ENCODE measurements at places on chromosomes 5 and 9.

GRCh38 chr5:102753889-102754766, 977 bp upstream of the PAM start:
- DNase-seq, result no peak

- no peak for DNase-seq
Measured at GRCh38 chr5:35838370-35839042, 18.2 kb upstream of the IL7R start.

DNA sequence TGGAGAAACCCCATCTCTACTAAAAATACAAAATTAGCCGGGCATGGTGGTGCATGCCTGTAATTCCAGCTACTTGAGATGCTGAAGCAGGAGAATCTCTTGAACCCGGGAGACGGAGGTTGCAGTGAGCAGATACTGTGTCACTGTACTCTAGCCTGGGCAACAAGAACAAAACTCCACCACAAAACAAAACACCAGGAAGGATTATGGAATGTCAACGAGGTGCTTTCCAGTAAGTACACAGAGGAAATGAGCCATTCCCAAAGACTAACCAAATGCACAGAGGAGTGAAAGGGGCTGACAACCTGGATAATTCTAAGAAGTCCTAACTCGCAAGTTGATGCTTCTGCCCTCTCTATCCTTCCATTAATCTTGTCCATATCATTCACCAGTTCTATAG, 126.1 kb upstream of the RETREG1 start:
- DNase-seq, result no peak

DNA sequence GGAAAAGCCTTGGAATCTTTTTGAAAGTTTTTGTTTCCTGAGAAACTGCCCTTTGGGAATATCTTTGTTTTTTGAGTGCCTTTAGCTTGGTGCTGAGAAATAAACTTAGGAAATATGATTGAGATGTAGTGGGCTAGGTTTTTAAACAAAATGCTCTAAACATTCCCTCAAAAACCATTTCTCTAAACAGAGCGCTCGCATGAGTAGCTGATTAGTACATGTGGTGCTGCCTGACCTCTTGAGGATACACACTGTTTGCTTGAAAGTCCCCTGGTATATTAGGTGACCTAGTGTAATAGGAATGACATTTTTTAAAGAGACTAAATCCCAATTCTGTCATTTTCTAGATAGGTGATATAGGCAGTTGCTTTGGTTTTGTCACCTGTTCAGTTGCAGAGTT, 132.3 kb downstream of the ADAMTSL1 start:
- DNase-seq, result no peak

- DNase-seq, result no peak
Measured at GRCh38 chr9:14530841-14531240, 162.4 kb downstream of the ZDHHC21 start.

DNA sequence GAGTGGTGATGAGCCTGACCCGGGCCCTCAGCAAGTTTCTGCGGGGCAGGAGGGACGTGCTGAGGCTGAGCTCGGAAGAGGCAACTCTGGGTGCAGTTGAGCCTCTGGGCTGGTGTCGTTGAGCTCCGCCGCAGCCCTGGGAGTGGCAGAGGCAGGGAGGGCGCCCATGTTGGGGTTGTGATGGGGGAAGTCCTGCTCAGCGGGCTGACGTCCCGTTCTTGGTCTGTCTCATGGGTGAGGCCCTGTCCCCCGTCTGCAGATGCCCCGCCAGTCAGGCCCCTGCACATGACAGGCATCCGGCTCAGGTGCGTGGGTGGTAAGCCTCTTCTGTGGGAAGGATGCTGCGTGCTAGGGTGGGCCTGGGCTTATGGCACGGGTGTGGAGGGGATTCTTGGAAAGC, 64.3 kb downstream of the RXRA start:
- no peak for DNase-seq

GRCh38 chr9:115373000-115373709, 255.2 kb upstream of the TNC start:
- no peak for DNase-seq
